Fibroblast of pulmonary artery (primary cell): ENCODE measurements at places on chromosomes 13 and 19.

DNA sequence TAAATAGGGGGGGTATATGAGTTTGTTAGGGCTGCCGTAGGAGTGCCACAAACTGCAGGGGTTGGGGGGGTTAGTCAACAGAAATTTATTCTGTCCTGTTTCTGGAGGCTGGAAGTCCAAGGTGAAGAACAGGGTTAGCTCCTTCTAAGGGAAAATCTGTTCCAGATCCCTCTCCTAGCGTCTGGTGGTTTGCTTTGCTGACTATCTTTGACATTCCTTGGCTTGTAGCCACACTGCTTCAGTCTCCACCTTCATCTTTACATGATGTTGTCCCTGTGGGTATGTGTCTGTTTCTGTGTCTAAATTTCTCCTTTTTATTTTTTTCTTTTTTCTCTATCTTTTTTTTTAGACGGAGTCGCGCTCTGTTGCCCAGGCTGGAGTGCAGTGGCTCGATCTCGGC, 8.1 kb upstream of the ICAM1 start:
- DNase-seq, result peak; percentile 38

- DNase-seq, result no peak
Observed at GRCh38 chr13:77415253-77416071, 88.6 kb upstream of the MYCBP2 start.

DNA sequence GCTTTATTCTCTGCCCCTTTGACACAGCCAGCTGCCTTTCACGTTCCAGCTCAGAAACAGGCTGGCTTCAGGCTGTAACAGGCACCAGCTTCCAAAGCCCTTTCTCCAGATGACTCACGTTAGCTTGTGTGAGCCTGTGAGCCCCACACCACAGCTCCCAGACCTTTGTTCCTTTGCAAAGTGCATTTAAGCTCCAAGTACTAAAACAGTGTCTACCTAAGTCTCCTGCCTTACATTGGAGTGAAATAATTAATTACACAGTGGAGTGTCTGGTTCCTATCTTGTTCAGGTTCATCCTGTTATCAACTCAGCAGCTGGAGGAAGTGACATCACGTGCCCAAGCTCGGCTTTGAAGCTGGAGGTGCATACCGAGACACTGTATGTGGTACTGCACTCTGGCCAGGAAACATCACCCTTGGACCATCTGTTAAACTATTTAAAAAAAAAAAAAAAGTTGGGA, 475.8 kb downstream of the FOXO1 start:
- peak; percentile 85 for DNase-seq

DNA sequence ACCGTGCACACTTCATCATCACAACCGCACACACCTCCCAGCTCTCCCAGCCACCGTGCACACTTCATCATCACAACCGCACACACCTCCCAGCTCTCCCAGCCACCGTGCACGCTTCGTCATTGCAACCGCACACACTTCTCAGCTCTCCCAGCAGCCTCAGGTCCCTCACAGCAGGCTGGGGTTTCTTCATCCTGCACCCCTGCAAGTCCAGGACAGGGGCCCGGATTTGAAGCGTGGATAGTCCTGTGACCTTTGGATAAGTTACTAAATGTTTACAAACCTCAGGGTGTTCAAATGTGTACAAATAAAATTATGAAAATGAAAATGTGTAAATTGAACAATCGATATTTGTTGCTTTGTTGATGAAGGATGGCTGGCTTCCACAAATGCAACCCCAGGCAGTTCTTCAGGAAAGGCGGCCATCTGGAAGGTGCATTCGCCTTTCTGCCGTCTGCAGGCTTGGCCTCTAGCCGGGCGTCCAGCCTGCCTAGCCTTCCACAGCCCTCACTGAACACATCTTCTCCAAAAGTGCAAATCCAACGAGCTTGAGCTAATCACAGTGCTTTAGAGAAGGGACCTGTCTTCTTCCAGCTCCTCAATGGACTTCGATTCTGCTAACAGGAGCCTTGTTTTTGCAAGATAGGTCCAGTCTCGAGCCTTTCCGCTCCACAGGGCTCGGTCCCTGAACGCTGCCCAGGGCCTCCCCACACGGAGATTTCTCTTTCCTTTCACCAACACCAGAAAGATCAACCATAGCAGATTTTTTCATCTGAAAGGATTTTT, 74.2 kb downstream of the SPACA7 start:
- DNase-seq, result no peak

DNA sequence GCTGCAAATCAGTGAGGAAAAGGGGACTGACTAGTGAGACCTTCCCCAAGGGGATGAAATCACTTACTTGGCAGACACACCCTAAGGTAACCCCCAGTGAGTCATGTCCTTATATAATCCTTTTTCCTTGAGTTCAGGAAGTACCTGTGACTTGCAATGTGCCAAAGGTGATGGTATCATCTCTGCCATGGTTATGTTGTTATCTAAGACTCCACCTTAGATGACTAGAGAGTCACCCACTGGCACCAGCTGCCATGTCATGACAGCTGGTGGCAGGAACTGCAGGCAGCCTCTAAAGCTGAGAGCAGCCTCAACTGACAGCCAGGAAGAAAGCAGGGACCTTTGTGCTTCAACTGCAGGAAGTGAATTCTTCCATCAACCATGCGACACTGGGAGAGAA, 12.5 kb downstream of the PBX4 start:
- DNase-seq, result no peak

DNA sequence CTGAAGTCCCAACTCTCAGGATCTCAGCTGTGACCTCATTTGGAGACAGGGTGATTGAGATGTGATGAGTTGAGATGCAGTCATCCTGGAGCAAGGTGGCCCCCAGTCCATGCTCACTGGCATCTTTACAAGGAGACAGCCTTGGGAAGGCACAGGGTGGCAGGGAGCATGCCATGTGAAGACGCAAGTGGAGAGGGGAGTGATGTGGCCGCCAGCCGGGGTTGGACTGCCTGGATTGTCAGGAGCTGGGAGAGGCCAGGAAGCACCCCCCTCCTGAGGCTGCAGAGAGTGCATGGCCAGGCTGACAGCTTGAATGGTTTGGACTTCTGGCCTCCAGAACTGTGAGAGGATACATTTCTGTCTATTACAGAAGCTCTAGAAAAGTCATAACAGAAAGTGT, 194.4 kb downstream of the UQCRFS1 start:
- no peak for DNase-seq

DNA sequence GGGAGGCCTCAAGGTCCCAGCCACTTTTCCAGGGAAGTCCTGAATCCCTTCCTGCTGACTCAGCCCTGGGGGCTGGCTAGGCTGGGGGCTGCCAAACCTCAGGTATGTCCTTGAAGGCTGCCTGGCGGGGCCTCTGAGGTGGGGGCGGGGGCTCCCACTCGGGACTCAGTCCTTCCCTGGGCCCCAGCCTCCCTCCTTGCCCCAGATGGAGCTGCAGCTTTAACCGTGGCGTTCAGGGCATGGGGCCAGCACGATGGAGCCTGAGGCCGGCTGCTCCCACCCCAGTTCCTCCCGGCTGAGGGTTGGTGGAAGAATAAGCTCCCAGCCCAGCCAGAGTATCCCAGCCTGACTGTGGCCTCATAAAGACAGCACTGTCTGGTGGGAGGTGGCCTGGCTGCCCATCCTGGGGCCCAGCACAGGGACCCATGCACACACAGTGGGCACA, 12.4 kb downstream of the CILP2 start:
- peak; percentile 38 for DNase-seq

GRCh38 chr19:41929536-41930071, 1.4 kb upstream of the ERFL start:
- no peak for DNase-seq

- DNase-seq, result peak; percentile 96
Observed at GRCh38 chr13:97256343-97256783, 34.2 kb downstream of the MBNL2 start.

DNA sequence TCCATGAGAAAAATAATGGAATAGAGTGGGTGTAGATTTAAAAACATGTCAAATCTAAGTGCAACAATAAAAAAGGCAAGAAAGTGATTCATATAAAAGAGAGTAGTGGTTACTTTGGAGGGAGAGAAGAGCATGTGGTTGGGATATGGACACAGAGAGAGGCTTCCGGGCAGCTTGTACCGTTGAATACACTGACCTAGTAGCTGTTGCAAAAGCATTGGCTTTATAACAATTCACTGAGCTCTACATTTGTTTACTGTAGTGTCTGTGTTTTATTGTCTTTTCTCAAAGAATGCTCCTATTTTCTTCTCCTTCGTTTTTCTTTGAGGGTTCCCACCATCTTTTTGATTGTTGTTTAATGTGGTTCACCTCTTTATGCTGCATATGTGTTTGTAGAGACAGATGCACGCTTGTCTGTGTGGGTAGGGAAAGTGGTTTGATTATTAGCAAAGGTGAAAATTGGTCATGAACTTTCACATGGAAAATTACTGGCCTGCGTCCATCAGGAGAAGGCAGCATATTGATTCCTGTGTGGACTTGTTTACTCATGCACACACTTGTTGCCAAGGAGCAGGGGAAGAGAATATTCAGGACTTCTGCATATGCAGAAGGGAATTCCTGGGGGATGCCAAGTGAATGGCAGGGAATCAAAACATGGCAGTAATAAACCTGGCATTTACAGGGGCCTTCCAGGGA, 29.9 kb upstream of the IRS2 start:
- DNase-seq, result no peak
